ENCODE measurements at places on chromosomes 3 and 15. TPM values are rescaled to one million over a fixed set of nuclear protein-coding genes. Genes with fewer than 3 reads are reported as not detected.

Gene CADPS
- 4.4 TPM for polyA plus RNA-seq

Gene PLCB2
- polyA plus RNA-seq: 125 TPM

Gene MKRN2
- 26.4 TPM for polyA plus RNA-seq

Gene MAGEF1
- 62.4 TPM for polyA plus RNA-seq

Gene ATP13A3
- polyA plus RNA-seq: 18.9 TPM

Gene ZSCAN29
- 7.8 TPM for polyA plus RNA-seq

Gene TMEM44
- polyA plus RNA-seq: 7.1 TPM

Gene ZNF660
- polyA plus RNA-seq: 2.3 TPM

Gene C3orf20
- 0.02 TPM for polyA plus RNA-seq

Gene CPLX3
- polyA plus RNA-seq: 1.1 TPM

Gene TNFSF10
- polyA plus RNA-seq: 38.4 TPM

Gene GRK7
- 0.14 TPM for polyA plus RNA-seq

Gene HTR3E
- polyA plus RNA-seq: 0.05 TPM

Gene CAMP
- polyA plus RNA-seq: 2.9 TPM

Gene OTOL1
- polyA plus RNA-seq: 0.37 TPM

Gene ZNF620
- polyA plus RNA-seq: 2.6 TPM

Gene PDZRN3
- 3.9 TPM for polyA plus RNA-seq

Gene OIP5
- 2.4 TPM for polyA plus RNA-seq

Gene ARPIN
- polyA plus RNA-seq: 7.8 TPM

Gene EPHB3
- polyA plus RNA-seq: 1.1 TPM

Gene KLHL40
- polyA plus RNA-seq: 0.16 TPM

Gene ADAMTSL3
- 0.39 TPM for polyA plus RNA-seq

Gene STARD5
- polyA plus RNA-seq: 12.0 TPM

Gene TRPM1
- polyA plus RNA-seq: 0.02 TPM

Gene SECISBP2L
- polyA plus RNA-seq: 13.2 TPM

Gene DUOXA2
- polyA plus RNA-seq: 0.23 TPM

All from thymus (tissue), 14 donors.